Activated T-helper 1 cell treated with anti-CD3 and anti-CD28 coated beads, Interleukin-2, amount 50 U/mL, for 16 hours (primary cell): ENCODE measurements at places on chromosomes 12 and 14.

DNA sequence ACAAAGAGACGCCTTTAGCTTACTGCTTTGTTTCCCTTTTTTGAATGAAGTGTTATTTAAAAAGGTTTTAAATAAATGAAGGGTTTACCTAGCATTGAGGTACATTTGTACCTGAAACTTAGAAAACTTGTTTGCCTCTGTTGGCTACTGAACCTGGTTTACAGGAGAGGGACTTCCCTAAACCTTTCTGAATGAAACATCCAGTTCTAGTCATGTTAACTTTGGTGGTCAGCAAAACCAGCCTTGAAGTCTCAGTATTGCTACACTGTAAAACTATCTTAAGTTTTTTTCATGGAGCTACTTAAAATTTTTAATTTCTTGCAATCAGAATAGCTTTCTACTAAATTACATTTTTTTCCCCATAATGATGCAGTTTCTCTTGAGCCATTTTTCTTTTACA, 38.2 kb downstream of the RASSF8 start:
- DNase-seq = no peak

DNA sequence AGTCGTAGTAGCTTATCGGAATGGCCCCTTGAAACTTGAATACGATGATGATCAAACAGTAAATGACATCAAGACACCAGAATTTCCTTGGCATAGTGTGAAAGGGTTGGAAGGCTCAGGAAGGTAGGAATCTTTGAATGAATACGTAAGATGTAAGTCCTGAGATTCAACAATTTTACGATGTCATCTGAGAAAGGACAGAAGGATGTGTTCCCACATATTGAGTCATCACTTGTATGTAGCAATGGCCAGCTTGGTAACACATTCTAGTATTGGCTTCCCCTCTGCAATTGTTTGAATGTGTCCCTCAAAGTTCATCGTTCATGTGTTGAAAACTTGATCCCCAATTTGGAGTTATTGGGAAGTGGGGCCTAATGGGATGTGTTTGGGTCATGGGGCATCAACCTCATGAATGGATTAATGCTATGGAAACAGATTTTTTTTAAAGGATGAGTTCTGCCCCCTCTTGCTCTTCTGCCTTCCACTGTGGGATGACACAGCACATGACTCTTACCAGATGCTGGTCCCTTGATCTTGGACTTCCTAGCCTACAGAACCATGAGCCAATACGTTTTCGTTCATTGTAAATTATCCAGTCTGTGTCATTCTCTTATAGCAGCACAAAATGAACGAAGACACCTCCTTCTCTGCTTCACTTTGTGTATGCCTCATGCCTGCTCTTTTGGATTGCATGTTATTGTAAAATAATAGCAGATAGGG, 284.6 kb downstream of the BCAT1 start:
- no peak for DNase-seq

GRCh38 chr14:48970943-48971342, 615.2 kb downstream of the RPS29 start:
- no peak for DNase-seq

DNA sequence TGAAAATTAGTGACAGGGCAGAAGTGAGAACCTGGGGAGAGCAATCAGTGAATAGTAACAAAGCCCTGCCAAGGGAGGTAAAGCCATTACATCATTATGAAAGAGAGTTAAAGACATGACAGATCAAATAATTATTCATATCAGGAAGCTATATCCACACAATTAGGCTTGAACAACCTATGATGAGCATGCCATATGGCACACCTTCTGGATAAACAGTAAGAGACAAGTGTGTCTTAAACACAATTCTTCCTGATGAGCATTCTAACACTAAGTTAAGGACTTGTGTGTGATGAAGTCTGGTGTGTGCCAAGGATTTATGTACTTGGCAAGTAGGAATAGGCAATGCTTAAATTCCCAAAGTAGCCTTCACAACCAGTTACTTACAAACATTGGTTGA, 76.1 kb downstream of the GALNT4 start:
- DNase-seq = no peak

- DNase-seq = no peak
Observed at GRCh38 chr12:84874125-84874824, 38.3 kb downstream of the SLC6A15 start.

DNA sequence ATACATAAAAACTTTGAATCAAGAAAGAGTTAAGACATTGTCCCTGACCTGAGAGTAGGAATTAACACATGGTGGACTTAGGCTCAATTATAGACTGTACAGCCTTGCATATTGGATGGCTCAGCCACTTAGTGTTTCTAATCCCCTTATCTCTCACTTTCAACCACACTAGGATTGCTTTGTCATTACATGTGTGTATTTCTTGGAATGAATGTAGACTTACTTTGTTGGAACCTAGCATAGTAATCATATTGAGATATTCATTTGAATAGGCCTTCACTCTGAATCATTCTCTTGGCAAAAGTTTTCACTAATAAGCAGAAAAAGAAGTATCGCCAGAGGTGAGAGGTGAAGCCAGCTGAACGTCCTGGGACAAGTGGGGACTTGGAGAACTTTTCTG, 1973.9 kb upstream of the FLRT2 start:
- no peak for DNase-seq
